Dermis microvascular lymphatic vessel endothelial cell (primary cell): ENCODE measurements at places on chromosomes 1 and 21. TPM values are rescaled to one million over a fixed set of nuclear protein-coding genes. Genes with fewer than 3 reads are reported as not detected.

GRCh38 chr1:44119525-44119924, 904 bp downstream of the KLF17 start:
- DNase-seq, result no peak

DNA sequence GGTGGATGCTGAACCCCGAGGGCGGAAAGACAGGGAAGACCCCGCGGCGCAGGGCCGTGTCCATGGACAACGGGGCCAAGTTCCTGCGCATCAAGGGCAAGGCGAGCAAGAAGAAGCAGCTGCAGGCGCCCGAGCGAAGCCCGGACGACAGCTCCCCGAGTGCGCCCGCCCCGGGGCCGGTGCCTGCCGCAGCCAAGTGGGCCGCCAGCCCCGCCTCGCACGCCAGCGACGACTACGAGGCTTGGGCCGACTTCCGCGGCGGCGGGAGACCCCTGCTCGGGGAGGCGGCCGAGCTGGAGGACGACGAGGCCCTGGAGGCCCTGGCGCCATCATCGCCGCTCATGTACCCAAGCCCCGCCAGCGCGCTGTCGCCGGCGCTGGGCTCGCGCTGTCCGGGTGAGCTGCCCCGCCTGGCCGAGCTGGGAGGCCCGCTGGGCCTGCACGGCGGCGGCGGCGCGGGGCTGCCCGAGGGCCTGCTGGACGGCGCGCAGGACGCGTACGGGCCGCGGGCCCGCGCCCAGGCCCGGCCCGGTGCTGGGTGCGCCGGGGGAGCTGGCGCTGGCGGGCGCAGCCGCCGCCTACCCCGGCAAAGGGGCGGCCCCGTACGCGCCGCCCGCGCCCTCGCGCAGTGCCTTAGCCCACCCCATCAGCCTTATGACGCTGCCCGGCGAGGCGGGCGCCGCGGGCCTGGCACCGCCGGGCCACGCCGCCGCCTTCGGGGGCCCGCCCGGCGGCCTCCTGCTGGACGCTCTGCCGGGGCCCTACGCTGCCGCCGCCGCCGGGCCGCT, 20.7 kb downstream of the FOXO6 start:
- peak; percentile 68 for DNase-seq

DNA sequence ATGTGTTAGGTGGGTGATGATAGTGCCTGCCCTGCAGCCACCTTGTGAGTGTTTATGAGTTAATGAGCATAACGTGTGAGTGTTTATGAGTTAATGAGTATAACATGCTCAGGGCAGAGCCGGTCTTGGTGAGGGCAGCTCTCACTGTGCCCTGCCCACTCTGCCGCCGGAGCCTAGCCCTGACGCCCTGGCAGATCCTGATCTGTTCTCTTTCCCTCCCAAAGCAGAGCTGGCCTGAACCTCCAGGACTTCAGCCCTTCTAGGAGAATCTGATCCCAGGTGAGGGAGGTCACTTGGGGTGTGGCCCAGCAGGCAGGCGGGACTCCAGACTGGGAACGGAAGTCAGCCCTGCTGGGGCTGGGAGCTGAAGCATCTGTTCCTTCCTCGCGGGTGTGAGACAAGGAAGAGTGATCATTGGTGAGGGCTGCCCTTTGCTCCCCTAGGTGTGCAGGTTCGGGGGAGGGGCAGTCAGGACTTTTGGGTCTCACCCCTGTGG, 5.7 kb downstream of the FBLIM1 start:
- no peak for DNase-seq

DNA sequence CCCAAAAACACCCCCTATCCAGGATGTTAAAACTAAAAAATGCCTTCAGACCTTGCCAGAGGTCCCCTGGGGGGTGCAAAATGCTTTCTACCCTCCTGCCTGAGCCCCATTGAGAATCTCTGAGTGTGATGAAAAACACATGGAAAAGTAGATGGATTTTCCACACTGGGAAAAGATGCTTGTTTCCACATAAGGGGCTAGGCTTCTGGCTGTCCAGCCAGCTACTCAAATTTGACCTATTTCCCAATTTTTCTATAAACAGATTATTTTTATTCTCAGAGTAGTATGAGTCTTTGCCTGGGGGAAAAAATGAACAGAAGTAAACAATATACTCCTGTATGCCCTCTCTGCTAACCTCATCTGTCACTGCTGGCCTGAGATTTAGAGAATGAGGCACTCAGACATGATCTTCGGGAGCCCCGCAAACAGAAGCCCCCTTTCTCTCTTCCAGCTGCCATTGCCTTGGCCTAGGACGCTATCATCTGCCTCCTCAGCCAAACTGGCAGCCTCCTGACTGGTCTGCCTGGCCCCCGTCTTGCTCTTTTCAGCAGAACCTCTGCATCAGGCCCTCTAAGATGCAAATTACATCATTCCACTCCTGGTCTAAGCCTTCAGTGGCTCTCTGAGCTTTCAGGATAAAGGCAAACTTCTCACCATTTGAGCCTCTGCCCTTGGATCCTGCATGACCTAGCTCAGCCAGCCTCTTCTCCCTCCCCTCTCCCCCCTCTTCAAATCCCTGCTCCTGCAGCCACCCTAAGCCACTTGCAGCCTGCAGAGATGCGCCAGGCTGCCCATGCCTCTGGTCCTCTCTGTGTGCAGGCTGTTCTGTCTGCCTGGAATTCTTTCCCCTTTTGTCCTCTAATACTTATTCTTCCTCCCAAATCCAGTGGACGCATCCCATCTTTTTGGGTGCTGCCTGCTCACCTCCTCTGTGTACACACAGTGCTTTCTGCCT, 39.7 kb upstream of the TMEM125 start:
- DNase-seq, result no peak

The LCE3D gene
- total RNA-seq, result not detected in 2 replicates

GRCh38 chr21:46600978-46601377, 3.9 kb downstream of the S100B start:
- no peak for DNase-seq

- no peak for DNase-seq
Measured at GRCh38 chr1:174352883-174353608, 94.7 kb upstream of the GPR52 start.

The RNU1-4 gene
- under 0.01 TPM in 2 replicates for total RNA-seq
